Stimulated activated CD4-positive, alpha-beta T cell treated with anti-CD3 and anti-CD28 coated beads, Interleukin-15, amount 100 ng/mL, for 1 hour (primary cell): ENCODE measurements at places on chromosomes 6 and 20.

- DNase-seq, result no peak
These were observed 40.6 kb downstream of the HECA start for GRCh38 chr6:139175389-139175948.

DNA sequence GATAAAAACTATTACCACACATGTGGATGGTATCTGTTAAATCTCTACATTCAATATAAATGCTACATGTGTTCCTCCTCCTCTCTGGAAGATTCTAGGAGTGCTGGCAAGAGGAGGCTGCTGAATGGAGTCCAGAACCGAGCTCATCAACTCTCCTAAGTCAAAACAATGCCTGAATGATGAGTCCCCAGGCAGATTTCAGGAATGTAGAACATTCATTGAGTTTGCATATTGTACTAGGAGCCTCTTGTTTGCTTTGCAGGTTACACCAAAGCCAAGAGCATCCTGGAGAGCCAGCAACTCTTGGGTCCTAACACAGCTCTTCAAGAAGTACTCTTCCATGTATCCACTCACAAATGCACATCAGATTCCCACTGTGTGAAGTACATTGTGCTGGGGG lies 117.6 kb upstream of the UST start:
- DNase-seq, result no peak

GRCh38 chr6:109526905-109527628 lies 44.0 kb upstream of the ZBTB24 start:
- no peak for DNase-seq

- no peak for DNase-seq
These were observed 95.3 kb upstream of the KCNG1 start for GRCh38 chr20:51118216-51118615.

DNA sequence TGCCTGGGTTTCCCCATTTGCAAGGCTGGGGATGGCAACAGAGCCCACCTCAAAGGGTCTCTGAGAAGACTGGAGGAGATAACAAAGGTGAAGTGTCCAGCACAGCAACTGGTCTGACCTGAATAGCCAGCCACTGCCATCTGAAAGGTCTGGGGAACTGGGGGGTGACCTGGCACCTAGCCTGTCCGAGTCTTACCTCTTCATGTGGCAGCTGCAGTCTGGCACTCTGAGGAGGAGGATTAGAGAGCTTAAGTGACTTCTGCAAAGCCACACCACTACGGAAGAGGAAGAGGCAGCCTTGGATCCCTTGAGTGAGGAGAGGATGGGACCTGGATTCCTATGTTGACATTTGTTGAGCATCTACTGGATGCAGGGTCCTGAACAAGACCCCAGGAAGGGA lies 22.2 kb downstream of the C20orf203 start:
- DNase-seq, result no peak

DNA sequence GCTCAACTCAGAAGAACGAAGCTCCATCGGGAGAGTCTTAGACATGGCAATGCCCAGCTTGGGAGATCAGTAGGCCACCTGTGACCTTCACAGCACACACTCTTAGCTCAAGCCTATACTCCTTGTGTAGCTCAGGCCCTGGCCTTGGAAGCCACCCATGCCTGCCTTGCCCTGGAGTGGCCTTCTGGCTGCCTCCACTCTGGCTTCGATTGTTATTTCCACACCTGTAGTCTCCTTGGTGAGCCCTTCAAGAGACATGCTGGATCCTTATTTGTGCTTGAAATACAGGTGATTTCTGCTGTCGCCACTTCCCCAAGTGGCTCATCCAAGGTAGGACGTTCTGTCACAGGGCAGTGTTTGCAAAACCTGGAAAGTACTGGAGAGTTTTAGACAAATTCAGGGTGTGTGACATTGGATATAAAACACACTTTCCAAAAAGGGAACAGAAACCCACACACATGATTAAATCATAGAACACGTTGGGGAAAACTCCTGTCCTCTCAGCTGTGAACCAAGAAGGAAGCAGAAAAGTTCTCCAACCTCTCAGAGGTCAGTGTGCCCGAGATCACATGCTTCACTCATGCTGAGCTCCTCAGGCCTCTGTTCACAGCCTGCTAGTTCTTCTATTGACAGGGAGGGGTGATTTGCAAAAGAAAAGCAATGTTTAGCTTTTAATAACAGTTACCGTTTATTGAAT lies 391.8 kb downstream of the CDC5L start:
- no peak for DNase-seq

DNA sequence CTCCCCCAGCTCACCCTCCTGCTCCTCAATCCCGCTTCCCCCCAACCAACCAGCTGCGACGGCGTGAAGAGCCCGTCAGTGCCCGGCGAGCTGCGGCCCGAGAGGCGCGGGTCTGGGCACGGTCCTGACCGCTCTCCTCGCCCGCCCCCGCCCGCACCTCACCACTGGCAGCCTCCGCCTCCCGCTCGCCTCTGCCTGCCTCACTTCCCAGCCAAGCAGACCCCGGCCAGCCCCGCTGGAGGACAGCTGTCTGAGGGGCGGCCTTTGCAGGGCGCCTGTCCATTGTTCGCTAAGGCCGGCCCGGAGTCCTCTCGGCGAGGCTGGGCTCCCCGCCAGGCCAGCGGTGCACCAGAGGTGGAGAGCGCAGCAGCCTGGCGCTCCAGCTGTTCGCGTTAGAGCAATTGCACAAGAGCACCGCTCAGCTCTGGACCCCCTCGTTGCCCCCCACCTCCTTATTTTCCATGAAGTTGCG lies 1.3 kb downstream of the SOBP start:
- DNase-seq, result no peak

DNA sequence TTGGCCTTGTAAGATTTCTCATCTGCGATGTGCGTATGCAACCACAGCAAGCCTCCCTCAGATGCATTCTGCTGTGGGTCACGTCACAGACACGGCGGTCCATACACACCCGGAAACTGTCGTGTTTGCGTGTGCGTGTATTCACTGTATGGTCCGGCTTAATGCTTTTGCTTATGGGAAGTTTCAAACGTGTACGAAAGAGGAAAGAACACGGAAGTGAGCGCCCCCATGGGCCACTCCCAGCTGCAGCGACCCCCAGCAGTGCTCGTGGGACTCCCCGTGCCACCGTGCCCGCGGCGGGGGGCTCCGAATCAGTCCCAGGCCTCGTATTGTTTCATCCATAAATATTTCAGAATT lies 10.2 kb downstream of the DLL1 start:
- no peak for DNase-seq

DNA sequence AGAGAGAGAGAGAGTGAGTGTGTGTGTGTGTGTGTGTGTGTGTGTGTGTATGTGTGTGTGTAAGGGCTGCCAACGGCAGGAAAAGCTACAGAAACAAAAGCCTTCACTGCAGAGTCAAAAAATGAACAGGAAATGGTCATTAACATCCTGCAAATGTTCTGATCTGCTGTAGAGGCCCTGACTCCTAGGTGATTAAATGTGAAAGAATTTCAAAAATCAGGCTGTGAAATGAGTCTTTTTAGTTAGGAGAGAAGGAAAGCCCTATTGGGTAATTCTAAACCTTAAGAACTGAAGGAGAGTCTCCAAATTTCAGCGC lies 166.5 kb upstream of the MYLIP start:
- no peak for DNase-seq
